Myometrial cell (primary cell): ENCODE measurements at places on chromosomes 12 and 14. TPM values are rescaled to one million over a fixed set of nuclear protein-coding genes. Genes with fewer than 3 reads are reported as not detected.

The INHBE gene
- 3.5 and 6.2 TPM in 2 replicates for total RNA-seq

The FAM222A gene
- 0.58 and 0.71 TPM in 2 replicates for total RNA-seq

The NPFF gene
- total RNA-seq, result not detected in 2 replicates

The POTEM gene
- not detected in 2 replicates for total RNA-seq

The SLC39A2 gene
- total RNA-seq, result 0.18 and 0.58 TPM in 2 replicates

The CCDC177 gene
- not detected in 2 replicates for total RNA-seq

The DDN gene
- total RNA-seq, result not detected in 2 replicates

The TAS2R19 gene
- not detected in 2 replicates for total RNA-seq

The GPR132 gene
- total RNA-seq, result not detected in 2 replicates

The PLEKHD1 gene
- total RNA-seq, result not detected in 2 replicates

The ANKRD52 gene
- 9.2 and 12.4 TPM in 2 replicates for total RNA-seq
